Omental fat pad (tissue), 4 donors: ENCODE measurements at places on chromosomes 11 and 22. TPM values are rescaled to one million over a fixed set of nuclear protein-coding genes. Genes with fewer than 3 reads are reported as not detected.

DNA sequence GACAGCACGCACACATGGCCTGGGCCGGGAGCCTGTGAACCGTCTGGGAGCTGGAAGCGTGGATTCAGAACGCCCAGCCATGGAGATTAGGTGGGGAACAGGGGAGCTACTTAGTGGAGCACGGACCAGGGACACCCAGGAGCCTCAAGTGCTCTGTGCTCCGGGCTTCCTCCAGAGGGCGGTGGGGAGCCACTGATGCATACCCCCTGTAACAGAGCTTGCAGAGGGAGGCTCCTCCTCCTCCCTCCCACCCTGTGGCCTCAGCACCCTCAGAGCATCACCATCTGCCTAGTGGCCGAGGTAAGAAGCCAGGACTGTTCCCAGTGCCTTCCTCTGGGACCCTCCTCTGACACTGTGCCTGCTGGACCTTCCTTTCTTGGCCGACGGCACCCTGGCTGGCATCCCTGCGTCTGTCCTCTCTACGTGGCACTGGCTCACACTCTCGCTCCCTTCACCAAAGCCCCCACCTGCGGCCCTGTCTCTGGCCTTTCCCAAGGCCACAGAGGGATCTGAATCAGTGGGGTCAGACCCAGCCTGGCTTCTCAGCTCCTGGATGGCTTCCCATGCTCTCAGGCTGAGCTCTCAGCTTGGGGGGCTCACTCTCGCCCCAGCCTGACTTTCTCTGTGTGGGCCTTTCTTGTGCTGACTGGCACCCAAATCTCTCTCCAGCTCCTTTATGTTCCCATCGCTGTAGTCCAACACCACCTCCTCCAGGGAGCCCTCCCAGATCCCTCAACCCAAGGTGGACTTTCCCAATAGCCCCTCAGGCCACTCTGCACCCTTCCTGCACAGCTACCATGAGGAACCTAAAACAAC, 780.9 kb downstream of the BRD1 start:
- no peak for DNase-seq

- no peak for DNase-seq
These were observed 998.1 kb downstream of the DLG2 start for GRCh38 chr11:84628871-84629620.

DNA sequence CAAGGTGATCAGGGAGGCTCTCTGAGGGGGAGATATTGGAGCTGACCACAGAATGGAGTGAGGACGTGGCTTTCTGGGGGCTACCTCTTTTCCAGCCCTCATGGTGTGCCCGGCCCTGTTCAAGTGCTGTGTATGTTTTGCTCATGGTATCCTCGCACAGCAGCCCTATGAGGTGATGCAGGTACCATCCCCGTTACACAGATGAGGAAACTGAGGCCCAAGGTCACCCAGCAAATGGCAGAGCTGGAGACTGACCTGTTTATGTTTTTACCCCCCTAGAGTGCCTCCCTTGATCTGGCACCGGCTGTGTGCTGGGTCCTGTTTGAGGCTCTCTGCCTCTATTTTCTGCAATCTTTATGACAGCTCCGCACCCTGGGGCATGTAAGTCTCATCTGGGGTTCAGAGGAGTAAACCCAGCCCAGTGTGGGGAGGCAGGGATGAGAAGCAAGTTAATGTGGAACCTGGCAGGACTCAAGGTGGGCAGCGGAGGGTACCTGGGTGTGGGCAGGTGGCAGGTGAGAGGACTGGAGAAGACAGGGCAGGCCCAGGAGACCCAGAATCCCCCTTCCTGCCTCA, 20.8 kb downstream of the SGSM1 start:
- no peak for DNase-seq

- DNase-seq: no peak
These were observed 39.5 kb downstream of the REXO2 start for GRCh38 chr11:114478768-114479167.

DNA sequence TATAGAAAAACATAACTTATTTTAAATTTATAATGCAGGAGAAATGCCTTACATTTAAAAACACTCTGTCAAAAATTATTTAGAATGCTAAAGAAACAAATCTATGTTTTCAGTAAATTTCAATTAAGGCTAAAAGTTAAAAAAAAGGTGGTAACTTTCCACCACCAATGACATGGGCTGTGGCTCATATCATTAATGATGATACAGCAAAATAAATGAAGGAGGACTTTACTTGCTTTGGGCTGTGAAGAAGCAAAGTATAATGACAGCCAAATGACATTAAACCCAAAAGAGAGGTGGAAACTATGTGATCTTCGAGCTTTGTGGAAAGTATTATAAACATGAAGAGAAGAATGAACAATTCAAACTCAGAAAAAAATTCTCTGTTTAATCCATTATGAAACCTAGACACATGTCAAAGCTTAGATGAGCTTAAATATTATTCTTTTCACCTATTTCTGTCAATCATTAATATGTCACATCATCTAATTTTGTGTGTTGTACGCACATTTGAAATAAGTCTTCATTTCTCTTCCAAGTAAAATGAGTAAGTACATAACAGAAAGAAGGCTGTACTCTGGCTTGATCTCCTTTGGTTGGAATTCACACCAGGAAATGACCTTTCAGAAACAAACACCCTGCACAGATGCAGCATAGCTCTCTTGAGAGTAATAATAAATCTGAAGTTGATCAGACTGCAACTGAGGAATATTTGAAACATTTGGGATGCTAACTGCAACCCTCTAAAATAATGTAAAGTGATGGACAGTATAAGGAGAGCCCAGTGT, 265.8 kb downstream of the TTC28 start:
- DNase-seq: no peak

DNA sequence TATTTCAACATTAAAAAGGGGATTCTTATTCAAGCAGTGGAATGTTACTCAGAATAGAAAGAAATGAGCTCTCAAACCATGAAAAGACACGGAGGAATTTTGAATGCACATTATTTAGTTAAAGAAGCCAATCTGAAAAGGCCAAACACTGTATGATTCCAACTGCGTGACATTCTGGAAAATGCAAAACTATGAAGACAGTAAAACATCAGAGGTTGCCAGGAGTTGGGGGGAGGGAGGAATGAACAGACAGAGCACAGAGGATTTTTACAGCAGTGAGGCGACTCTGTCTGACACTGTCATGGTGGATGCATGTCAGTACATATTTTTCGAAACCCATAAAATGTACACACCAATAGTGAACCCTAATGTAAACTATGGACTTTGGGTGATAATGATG, 22.9 kb upstream of the THY1 start:
- DNase-seq: no peak

- DNase-seq: no peak
These were observed 23.4 kb upstream of the KRTAP5-6 start for GRCh38 chr11:1673446-1674172.

GRCh38 chr22:42473484-42474193, 41.4 kb upstream of the NFAM1 start:
- no peak for DNase-seq

DNA sequence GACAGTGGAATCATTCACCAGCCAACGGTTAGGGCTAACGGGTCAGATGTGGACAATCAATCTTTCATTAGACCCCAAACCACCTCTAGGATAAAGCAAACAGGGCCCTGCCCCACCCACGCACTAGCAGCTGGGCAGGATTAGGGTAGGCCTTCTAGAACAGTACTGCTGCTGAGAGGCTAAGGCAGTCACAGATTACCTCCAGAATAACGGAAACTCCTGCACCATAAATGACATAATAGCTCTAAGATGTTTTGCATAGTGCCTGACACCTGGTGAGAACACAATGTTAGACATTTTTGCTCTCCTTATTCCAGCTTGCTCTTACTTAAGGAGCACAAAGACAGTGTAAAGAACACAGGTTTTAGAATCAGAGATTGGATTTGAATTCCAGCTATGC, 1.8 kb downstream of the SYTL2 start:
- DNase-seq: no peak

DNA sequence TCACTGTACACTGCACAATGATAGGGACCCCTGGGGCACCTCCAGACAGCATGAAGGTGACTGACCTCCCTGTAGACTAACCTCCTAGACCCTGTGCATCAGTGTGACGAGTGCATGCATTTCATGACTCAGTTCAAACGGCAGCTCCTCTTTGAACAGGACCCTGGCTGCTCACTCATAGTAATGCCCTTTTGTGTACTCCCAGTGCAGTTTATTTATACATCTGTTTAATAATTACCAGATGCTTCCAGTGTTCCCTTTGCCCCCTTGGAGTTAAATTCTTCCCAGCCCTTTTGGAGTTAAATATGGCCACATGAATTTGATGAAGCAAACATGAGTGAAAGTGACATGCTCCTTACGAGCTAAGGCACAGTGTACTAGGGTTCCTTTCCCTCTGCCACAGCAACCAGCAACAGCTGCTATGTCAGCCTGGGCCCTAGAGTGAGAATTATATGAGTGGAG, 72.4 kb downstream of the PANX1 start:
- DNase-seq: no peak

DNA sequence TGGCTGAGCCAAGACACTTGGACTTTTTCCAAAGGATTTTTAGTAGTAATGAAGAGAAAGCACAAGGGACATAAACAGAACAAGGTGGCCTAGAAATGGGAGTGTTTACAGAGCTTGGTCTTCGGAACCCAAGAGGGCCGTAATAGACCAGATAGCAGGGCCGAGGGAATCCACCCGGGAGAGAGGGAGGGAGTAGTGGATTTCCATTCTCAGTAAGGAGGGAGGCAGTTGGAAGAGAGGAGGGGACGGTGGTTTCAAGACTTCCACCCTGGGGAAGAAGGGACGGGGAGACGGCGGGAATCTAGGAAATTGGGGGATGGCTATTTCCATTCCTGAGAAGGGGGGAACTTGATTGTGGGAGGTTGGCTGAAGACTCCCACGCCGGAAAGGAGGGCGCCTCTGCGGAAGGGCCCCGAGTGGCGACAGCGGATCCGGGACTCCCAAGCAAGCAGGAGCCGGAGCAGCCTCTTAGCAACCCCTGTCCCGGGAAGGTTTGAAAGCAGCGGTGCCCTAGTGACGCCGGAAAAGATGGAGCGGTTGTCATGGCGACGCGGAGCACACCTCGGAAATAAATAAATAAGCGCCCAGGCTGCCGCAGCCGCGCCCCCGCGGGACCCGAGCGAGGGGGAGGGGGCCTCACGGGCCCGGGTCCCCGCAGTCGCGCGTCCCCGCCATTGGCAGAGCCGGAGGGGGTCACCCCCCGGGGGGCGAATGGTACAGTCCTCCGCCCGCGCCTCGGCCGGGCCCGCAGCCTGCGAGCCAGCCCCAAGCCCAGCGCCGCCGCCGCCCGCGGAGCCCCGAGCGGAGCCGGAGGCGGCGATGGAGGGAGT, 31.6 kb downstream of the EIF3F start:
- DNase-seq: peak; percentile 54

DNA sequence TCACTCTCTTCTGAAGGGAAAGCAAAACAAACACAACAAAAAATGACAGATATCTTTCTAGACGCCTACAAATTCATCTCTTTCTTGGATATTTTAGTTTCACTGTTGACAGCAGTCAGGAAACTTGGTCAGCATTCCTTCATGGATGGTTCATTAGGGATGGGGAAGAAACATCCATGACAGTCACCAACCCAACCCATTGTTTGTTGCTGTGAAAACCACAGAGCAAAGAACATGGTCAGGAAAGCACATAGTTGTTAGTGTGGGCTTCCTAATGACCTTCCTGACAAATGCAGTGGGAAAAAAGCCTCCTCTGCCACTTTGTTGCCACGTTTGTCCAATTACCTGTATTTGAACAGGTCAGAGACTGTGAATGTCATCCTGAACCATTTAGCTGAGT, 139.8 kb upstream of the SNX19 start:
- DNase-seq: no peak

DNA sequence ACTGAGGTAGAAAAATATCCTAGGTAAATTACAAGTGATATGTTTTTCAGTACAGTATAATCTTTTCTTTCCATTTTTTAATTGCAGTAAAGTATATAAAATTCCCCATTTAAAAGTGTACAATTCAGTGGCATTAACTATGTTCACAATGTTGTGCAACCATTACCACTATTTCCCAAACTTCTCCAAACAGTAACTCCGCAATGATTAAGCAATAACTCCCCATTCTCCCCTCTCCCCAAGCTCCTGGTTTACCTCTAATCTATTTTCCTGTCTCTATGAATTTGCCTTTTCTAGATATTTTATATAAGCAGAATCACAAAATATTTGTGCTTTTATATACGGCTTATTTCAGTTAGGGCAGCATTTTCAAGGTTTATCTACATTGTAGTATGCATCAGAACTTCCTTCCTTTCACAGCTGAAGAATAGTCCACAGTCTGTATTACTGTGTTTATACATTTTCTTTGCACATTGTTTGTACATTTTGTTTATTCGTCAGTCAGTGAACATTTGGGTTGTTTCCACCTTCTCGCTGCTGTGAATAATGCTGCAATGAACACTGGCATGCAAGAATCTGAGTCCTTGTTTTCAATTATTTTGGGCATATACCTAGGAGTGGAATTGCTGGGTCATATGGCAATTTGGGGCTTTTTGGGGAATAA, 110.7 kb downstream of the RPL27A start:
- DNase-seq: no peak

DNA sequence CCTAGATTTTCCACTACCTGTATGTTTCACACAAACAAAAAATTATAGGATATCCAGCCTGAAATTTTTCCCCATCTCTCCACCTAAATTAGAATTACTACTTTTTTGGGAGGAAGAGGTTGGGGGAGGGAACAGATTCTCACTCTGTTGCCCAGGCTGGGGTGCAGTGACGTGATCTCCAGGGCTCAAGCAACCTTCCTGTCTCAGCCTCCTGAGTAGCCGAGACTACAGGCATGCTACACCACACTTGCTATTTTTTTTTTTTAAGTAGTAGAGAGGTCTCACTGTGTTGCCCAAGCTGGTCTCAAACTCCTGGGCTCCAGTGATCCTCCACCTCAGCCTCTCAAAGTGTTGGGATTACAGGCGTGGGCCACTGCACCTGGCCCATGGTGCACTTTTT, 9.5 kb downstream of the JAML start:
- DNase-seq: no peak

GRCh38 chr11:34512840-34513681, 533 bp downstream of the ELF5 start:
- no peak for DNase-seq

PHF21B gene
- 0.44 TPM for total RNA-seq

CCDC73 gene
- total RNA-seq: not detected

SPTY2D1 gene
- total RNA-seq: 40.7 TPM

PLAAT2 gene
- total RNA-seq: not detected

GATD1 gene
- total RNA-seq: 16.9 TPM
